ENCODE measurements at places on chromosomes 16 and 17.
A peak's percentile ranks its signal among the peaks of the same experiment; 100 is the strongest.

DNA sequence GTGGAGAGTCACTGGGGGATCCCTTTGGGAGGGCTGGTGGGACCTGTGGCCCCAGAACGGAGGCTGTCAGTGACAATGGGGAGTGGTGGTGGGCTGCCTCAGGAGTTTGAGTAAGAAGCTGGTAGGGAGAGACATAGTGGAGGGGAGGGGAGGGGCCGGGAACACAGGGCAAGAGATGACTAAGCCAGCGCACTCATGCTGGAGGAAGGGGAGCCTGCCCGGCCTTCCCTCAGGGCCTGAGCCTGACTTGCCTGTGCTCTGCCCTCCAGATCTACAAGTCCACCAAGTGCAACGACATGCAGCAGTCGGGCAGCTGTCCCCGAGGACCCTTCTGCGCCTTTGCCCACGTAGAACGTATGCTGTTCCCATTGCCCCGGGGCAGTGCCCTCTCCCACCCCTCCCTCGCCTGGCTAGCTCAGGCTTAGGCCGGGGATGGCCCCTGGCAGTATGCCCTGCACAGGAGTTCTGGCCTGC is 29.3 kb downstream of the UNC13D start:
- DNase-seq, result no peak

GRCh38 chr17:5077781-5078105 is 524 bp upstream of the ZFP3 start:
- DNase-seq, result no peak

DNA sequence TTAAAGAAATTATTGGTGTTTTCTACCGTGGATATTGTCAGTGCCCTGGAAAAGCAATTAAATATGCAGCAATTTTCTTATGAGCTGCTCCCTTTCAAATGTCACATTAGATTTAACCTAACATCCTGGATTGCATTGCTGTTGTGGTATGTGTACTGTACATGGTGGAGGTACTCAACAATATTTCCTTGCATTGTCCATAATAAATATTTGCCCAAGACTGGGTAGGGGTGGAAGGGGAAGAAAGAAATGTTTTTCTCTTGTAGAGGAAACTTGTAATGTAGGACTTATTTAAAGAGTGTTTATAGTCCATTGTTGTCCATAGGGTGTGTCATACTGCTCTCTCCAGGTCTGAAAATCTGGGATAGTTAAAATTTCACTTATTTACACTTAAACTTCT is 346.2 kb upstream of the TBX2 start:
- DNase-seq, result peak; percentile 10

GRCh38 chr17:2259769-2260536 is 43.6 kb downstream of the SMG6 start:
- DNase-seq, result no peak
